T-helper 9 cell (primary cell): ENCODE measurements at places on chromosomes 5 and 9.
A peak's percentile ranks its signal among the peaks of the same experiment; 100 is the strongest.

DNA sequence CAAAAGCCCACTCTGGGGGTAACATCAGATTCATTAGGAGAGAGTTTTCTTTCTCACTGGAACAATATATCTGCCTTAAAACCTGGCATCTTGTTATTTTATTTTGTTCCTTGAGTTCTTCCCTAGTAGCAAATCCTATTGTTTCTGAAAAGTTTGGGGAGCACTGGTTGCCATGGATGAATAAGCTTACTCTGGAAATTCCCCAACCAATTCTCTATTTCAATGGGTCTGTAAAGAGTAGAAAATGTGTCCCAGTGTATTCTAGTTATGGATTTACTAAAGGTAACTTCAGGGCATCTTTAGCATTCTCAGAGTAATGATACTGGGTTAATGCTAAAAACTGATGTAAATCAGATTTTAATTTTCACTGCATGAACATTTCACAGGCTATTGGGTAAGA lies 94.2 kb upstream of the S1PR3 start:
- DNase-seq: no peak

DNA sequence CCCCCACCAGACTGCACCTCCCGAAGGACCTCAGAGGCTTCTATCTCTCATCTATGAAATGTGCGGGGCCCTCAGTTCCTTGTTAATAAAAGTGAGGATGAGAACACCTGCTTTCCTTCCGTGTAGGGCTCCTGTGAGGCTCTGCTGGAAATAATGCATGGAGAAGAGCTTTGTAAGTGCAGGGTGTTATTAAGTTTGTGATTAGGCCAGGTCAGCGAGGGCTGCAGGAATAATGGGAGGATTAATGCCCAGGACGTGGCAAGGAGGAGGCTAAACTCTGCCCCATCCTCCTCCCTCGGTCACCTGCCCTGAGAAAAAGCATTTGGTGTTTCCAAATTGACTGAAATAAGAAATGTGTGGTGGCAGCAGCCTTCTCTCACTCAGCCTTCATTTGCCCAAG lies 83.5 kb upstream of the HSPA9 start:
- no peak for DNase-seq

GRCh38 chr9:34744295-34745221 lies 34.6 kb upstream of the CCL21 start:
- no peak for DNase-seq

DNA sequence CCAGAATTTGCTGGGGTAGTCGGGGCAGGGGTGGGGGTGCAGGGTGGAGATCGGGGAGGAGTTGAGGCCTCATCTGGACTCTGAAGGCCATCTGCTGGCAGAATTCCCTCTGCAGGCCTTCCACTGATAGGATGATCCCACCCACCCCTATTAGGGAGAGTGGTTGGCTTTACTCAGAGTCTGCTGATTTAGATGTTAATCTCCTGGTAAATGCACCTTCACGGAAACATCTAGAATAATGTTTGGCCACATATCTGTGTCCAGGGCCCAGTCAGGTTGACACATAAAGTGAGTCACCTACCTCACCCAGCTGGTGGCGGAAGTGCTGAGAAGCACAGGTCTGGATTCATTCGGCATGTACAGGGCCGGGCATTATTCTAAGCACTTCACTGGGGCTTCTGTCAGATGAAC lies 50.0 kb downstream of the DAPK1 start:
- DNase-seq: no peak

DNA sequence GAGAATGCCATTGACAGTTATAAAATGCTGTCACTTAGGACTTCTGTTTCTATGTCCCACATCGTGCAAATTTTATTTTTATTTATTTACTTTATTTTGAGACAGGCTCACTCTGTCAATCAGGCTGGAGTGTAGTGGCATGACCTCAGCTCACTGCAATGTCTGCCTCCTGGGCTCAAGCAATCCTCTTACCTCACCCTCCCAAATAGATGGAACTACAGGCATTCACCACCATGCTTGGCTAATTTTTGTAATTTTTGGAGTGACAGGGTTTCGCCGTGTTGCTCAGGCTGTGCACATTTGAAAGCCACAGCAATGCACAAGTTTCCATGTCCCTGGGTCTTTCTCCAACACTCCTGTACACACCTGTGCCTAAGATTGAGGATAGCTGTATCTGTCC lies 51.8 kb downstream of the ADAMTS16 start:
- DNase-seq: no peak

DNA sequence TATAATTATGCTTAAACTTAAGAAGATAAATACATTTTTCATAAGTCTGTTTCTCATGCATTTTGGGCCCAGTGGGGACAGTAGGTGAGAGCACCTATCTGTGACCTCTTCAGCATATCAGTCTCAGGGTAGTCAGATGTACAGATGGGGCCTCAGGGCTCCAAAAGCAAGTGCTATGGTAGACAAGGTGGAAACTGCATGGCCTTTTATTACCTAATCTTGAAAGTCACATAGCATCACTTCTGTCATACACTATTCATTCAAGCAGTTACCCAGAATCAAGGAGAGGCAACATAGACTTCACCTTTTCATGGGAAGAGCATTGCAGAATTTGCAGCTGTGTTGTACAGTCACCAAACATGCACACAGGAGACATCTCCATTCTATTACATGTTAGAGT lies 94.8 kb downstream of the SV2C start:
- no peak for DNase-seq

GRCh38 chr9:76433836-76434235 lies 25.1 kb upstream of the GCNT1 start:
- DNase-seq: no peak

DNA sequence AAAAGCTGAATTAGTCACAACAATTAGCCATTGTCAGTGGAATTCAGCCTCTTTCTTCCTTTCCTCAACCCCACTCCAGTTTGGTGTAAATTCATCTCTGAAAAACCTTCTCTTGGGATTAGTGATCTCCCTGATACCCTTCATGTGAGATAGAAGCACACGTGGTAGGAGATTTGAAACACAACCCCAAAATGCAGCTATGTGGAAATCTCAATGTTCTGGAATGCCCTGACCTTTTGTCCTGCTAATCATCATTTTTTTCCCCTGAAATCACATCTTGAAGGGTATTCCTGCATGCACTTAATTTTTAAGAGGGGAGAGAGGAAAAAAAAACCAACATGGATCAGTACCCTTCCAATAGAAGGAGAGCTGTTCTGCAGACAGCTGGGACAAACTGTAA lies 612.6 kb downstream of the EBF1 start:
- DNase-seq: no peak

DNA sequence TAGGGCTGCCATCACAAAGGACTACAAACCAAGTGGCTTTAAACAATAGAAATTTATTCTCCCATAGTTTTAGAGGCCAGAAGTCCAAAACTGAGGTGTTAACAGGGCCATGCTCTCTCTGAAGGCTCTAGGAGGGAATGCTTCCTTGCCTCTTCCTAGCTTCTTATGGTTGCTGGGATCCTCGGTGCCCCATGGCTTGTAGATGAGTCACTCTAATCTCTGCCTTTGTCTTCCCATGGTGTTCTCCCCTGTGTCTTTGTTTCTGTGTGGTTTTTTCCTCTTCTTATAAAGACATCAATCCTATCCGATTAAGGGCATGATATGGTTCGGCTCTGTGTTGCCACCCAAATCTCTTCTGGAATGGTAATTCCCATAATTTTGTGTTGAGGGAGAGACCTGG lies 178.8 kb upstream of the NREP start:
- DNase-seq: no peak

- no peak for DNase-seq
Observed at GRCh38 chr9:20593105-20593504, 29.2 kb downstream of the MLLT3 start.

DNA sequence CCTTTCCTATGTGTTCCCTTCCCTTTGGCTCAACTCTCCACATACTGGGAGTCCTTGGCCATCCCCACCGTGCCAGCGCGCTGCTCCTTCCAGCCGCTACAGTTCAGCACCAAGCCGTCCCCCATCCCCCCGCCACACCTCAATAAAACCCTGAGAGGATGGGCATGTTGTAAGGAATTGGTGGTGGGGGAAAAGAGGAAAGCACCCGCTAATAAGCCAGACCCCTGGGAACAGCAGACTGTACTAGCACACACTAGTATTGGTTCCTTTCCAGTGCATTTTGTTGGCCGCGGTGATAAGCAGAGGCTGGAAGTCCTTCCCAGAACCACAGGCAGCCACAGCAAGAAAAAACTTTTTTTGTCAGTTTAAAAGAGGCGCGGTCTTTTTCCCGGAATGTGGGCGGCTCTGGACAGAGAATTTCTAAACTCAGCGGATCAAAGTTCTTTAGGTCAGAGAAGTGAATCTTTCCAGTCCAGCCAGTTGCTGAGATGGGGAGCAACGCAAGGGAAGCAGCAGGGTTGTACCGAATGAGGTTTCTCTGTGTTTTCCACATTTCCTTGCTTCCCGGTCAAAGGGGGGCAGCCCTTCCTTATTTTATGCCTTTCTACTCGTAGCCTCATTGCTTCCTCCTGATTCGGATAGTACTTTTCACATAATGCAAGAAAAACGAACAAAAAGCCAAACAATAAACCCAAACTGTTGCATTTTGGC lies 2.1 kb downstream of the CHSY3 start:
- no peak for DNase-seq

- no peak for DNase-seq
Observed at GRCh38 chr5:132100672-132101261, 27.2 kb downstream of the CSF2 start.

DNA sequence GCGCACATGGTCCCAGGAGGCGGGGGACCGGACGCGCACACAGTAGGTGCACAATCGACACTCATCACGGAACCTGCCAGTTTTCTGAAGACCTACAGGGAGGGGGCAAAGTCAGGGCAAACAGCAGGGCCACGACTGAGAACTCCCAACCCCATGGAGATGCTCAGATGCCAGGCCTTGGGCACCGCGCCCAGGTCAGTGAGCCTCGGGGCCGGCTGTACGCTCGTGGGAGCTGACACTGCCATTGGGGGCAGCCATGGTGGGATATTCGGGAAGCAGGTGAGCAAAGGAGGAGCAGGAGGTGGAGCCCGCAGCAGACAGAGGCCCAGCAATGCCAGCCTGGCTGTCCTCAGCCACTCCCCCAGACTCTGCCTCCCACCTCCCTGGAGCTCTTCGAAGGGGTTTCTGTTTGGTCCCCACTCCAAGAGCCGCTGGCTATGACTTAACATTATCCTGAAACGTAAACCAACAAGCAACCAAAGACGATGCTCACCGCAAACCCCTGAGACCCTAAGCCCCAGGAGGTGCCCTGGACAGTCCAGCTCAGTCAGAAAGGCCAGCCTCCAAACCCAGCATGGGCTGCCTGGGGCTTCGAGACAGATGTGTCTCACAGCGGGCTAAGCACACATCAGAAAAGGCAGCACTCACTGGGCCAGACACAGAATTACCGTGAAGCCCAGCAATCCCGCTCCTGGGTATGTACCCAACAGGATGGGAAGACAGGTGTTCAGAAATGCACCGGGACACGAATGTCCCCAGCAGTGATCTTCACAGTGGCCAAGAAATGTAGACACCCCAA lies 78.4 kb downstream of the VAV2 start:
- no peak for DNase-seq

GRCh38 chr9:100554935-100555401 lies 22.9 kb upstream of the CAVIN4 start:
- DNase-seq: no peak

GRCh38 chr9:121685795-121686377 lies 34.5 kb downstream of the DAB2IP start:
- no peak for DNase-seq

DNA sequence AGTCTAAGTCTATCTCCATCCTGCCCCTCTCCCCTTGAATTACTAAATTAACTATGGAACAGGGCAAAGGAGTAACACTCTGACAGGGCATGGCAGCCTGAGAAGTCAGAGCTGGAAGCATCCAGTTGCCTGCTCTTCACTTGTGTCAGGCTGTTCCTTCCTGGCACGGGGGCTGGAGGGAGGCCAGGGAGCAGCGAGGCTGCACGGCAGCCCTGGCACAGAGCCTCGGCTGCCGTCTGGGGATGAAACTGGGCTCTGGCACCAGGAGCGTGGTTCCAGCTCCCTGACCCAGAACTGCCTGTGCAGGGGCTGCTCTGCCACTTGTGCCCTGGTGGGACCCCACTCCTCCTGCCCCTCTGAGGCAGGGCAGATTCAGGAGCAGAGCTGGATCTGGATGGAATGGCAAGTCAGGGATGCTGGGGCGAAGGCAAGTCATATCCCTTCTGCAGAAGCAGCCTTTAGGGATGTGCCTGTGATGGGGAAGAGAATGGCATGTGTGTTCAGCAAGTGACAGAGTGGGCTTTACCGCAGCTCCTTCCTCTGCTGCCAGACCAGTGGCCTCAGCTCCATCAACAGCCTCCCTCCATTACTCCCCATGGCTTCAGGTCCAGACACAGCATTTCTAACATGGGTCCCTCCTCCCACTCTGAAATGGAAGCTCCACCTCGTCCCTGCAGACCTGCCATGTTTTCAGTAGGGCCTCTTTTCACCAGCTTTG lies 42.2 kb upstream of the PDE8B start:
- DNase-seq: no peak

DNA sequence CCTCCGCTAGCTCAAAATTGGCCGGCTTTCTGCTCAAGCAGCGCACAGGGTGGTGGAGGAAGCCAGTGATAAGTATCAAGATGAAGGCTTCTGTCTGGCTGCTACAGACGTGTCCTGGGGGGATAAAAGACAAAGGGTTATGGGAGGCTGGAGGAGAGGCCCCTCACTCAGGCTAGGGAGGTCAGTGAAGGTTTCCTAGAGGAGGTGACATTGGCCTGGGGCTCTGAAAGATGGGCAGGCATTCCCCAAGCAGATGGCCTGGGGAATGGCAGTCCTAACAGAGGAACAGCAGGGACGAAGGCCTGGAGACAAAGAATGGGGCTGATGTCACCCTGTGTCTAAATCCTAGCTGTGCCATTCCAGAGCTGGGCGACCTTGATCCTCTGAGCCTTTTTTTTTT lies 32.3 kb downstream of the OLFML2A start:
- no peak for DNase-seq

GRCh38 chr5:173582216-173583111 lies 34.0 kb downstream of the BOD1 start:
- DNase-seq: no peak

GRCh38 chr5:125044491-125045282 lies 298.2 kb upstream of the ZNF608 start:
- DNase-seq: no peak

GRCh38 chr9:90433398-90433941 lies 209.2 kb downstream of the DIRAS2 start:
- DNase-seq: no peak

GRCh38 chr5:108642170-108642906 lies 105.4 kb upstream of the FER start:
- DNase-seq: peak; percentile 4

- DNase-seq: no peak
Observed at GRCh38 chr5:87524217-87524616, 111.5 kb upstream of the CCNH start.

- DNase-seq: no peak
Observed at GRCh38 chr5:135553688-135554462, 18.1 kb upstream of the NEUROG1 start.

DNA sequence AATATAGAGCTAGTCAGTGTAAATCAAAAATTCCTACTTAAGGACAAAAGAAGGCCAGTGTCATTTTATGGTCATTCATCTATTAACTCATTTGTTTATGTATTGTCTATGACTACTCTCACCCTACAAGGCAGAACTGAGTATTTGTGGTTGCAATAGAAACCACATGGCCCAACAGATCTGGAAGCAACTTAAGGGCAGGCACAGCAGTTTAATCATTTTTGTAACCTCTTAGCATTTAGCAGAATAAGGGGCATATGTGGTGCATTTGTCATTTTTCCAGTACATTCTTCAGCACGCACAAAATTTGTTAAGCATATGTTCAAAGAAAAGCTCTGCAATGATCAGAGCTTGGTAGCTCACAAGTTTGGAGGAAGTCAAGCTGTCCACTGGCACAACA lies 1.1 kb downstream of the FKBP15 start:
- DNase-seq: no peak
